ENCODE measurements at places on chromosomes 2 and 18. TPM values are rescaled to one million over a fixed set of nuclear protein-coding genes. Genes with fewer than 3 reads are reported as not detected.
A peak's percentile ranks its signal among the peaks of the same experiment; 100 is the strongest.

- DNase-seq: no peak
Measured at GRCh38 chr2:2748399-2749205, 417.5 kb upstream of the MYT1L start.

- no peak for DNase-seq
Measured at GRCh38 chr2:6812857-6813530, 52.7 kb downstream of the CMPK2 start.

DNA sequence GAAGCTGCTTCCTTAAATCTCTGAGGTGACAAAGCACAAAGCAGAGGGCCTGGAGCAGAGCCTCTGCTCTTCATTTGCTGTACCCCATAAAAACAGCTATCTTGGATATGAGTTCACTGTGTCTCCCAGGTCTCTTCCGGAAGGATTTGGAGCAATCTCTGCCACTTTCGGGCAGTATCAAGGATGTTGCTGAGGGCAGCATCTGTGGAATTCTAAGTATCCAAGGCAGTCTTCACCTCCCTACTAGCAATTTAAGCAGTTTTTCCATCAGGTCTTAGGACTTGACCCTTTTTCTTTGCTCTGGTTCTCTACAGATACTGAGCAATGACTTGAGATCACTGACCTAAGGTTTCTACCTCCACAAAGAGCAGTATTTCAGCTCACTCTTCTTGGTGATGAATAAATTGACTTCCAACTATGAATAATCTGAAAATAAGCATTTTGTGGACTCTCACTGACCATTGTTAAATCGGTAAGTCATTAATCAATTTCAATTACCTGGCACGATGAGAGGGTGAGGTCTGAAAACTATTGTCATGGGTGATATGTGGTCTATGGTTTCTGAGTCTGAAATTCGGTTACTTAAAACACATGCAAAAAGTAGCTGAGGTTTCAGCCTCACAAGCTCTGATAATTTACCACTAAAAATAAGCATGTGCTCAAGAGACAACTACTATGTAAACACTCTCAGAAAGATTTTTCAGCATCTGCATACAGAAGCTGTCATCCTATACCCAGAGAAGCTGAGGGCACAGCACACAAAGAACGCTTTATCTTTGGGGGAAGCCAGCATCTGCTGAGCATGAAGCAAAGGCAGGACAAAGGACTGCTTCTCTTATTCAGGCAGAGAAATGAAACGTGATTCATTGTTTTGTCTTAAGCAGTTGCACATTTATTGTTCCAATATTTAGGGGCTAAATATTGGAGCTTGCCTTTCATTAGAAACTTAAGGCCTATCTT, 32.1 kb upstream of the SPATS2L start:
- DNase-seq: no peak

DNA sequence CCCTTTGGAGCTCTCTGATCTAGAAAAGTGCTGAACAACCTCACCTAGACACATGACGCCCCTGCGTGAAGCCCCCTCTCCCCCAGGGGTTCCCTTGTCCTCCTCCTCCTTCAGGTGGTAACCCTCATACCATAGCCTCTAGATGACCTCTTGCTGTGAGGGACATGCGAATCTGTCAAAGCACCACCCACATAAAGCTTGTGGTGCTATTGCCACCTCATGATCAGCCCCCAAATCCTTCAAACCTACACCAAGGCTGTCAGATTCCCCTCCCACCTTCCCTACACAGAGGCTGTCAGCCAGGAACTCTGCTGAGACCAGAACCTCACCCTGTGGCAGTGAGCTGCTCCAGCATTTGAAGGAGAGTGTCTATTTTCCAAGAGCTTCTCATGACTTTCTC, 43.1 kb upstream of the TEX51 start:
- no peak for DNase-seq

ACTG2 gene
- total RNA-seq: not detected

MYO5B gene
- total RNA-seq: 0.07 TPM

- no peak for DNase-seq
Measured at GRCh38 chr2:10226038-10226724, 76.5 kb upstream of the HPCAL1 start.

- DNase-seq: no peak
Measured at GRCh38 chr2:72794572-72794971, 31.3 kb downstream of the EXOC6B start.

TDRD15 gene
- total RNA-seq: 0.04 TPM

DNA sequence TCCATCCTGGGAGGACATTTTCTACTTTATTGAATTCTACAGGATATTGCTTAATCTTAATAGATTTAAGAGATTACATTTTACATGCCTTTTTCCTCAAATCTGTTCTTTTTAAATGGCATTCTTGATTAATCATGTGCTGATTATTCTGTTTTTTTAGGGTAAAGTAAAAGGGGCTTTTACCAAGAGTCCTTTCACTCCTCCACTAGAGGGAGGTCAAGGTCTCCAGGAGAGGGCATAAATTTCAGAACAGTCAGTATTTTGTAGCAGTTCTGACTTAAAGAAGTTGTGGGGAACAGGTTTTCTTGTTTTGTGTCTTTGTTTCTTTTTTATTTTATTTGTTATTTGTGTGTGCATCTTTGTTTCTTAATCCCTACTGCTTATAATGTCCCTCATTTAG, 25.4 kb downstream of the WDR75 start:
- no peak for DNase-seq

GRCh38 chr18:77495079-77495478, 245.4 kb downstream of the GALR1 start:
- DNase-seq: no peak

- no peak for DNase-seq
Measured at GRCh38 chr18:53509886-53510285, 714.6 kb downstream of the MBD2 start.

GRCh38 chr2:157866202-157866601, 9.9 kb downstream of the ACVR1 start:
- no peak for DNase-seq

CABYR gene
- 1.2 TPM for total RNA-seq

C1D gene
- 33.9 TPM for total RNA-seq

GRCh38 chr2:239576784-239577685, 176.2 kb upstream of the HDAC4 start:
- no peak for DNase-seq

DNA sequence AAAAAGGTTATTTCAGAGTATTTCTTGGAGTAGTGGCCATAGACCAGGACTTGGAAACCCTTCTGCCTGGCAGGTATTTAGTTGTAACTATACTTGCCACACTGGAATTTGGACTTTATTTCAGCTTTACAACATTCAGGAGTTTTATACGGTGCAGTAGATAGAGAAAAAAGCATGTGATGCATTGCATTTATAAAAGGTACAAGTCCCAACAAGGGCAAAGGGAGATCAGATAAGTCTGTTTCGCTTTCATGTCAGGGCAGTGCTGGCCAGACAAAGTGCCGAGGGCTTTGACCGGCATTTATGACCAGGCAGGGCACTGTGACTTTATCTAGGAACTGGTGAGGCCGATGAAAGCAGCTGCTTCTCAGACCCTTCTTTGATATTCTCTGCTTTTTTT, 145.4 kb downstream of the RTN4 start:
- no peak for DNase-seq

GRCh38 chr2:14524803-14525080, 107.8 kb upstream of the LRATD1 start:
- DNase-seq: no peak

AMER3 gene
- not detected for total RNA-seq

- no peak for DNase-seq
Measured at GRCh38 chr2:4914551-4914950, 777.6 kb upstream of the SOX11 start.

GRCh38 chr18:76803814-76804213, 18.5 kb upstream of the ZNF236 start:
- DNase-seq: peak; percentile 64

GRCh38 chr2:147076634-147077033, 768.2 kb upstream of the ACVR2A start:
- no peak for DNase-seq

- no peak for DNase-seq
Measured at GRCh38 chr18:44149706-44150105, 531.0 kb upstream of the SETBP1 start.

DNA sequence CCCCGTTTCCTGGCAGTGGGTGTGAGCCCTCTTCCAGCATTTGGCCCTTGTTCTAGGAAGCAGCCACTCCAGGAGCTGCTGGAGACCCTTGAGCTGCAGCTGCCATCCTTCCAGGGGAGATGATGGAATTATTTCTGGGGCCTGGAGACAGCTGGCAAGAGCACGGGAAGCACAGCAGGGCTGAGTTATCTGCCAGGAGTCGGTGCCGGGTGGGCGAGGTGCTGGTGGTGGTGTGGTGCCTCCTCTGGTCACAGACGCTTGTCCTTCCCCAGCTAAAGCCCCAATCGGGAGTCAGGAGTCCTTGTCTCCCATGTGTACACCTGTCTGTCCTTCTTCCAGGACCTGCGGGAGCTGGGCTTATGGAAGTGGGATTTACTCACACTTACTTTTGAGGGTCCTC, 36.0 kb downstream of the DPYSL5 start:
- no peak for DNase-seq

DNA sequence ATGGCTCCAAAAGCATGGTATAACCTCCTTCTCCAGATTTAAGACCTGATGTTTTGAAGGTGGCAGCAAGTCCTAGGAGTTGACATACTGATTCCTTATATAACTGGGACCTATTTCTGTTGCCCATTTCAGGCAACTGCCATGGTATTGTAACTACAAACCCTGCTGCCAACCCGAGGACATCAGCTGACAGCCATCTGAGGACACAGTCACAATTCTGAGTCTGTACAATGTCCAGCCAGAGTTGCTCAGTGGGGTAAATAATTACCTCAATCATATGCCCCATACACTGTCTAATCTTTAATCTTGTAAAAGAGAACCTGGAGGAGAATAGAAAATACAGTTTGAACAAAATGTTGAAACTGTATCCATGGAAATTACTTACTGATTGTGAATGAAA, 8.7 kb upstream of the GAREM2 start:
- no peak for DNase-seq

GNAL gene
- 0.38 TPM for total RNA-seq

DNA sequence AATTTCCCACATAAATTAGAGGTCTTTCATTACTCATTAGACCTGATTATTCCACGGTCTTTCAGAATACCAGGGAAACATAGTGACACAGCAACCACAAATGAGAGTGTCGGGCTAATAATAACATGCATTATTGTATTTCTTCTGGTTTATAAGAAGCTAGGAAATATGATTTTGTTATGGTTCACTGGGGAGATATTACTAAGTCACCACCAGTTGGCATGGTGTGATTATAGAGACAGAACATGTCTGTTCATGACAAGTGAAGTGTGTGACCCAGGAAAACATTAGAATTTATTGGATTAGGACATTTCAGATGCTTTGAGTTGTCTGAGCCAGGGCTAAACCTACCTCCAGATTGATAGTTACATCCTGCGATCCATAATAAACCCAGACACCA, 494.4 kb downstream of the FBXO15 start:
- no peak for DNase-seq

GRCh38 chr2:97750017-97750416, 36.6 kb downstream of the ZAP70 start:
- no peak for DNase-seq

DNA sequence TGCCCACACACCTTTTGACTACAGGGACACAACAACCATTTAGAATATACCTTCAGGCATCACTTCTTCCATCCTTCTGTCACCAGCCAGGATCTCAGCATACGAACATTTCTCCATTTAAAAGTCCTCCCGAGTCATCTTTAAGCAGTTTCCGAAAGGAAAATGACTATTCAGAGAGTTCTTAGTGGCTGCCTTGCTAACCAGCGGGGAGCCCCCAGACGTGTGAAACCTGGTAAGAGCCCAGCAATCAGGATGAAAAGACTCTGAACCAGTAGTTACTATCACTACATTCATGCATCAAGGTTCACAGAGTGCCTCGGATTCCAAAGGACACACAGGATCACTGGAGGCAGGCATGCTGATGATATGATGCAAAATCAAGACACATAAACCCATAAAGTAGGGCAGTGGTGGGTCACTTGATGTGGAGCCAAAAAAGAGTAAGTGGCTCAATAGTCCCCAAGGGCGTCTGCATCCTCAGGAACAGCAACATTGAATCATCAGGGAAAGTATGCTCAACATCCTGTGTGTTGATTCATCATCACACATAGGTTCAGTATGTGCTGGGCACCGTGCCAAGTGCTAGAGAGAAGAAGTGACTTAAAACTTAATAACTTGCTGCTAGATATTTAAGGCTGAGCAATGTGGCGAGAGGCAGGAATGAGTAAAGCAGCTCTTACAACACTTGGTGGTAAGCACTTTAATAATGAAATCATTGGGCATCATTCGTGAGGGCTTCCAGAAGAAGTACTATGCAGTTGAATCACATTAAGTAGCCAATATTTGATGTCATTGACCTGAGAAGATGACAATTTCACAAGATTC, 4.4 kb downstream of the CCL20 start:
- peak; percentile 71 for DNase-seq

DNA sequence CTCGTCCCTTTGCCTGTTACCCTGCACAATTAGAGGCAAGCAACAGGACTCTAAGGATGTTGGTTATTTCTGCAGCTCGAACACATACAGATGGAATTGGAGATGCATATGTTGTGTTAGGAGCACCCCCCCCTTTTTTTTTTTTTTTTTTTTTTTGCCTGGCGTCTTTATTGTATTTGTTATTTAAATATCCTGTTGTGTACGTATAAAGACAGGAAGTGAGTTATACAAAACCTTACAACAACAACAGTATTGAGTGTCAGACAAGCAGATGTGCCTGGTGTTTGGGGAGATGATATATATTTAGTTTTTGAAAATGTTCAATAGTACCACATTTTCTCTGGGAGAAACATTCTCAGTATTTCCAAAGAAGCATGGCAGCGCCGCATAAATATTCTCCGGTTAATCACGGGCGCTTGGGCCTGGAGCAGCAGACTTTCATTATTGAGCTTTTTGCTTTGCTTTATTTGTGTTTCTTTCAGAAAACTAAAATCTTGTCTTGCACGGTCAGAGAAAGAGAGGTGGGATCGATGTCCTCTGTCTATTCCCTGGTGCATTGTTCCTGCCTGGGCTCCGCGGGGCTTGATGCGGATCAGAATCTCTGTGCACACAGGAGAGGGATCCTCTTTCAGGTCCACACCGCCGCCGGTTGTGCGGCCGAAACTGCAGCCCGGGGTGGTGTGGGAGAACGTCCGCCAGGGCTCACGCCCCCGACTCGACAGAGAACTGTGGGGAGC, 23.2 kb upstream of the ZNF516 start:
- no peak for DNase-seq

GALNT14 gene
- total RNA-seq: 0.62 TPM

GRCh38 chr2:17813742-17814473, 2.4 kb upstream of the MSGN1 start:
- no peak for DNase-seq

All from CD8-positive, alpha-beta memory T cell (primary cell).